ENCODE measurements at places on chromosomes 7 and 10.

GRCh38 chr7:41756650-41757182 is 53.8 kb upstream of the INHBA start:
- DNase-seq, result no peak

DNA sequence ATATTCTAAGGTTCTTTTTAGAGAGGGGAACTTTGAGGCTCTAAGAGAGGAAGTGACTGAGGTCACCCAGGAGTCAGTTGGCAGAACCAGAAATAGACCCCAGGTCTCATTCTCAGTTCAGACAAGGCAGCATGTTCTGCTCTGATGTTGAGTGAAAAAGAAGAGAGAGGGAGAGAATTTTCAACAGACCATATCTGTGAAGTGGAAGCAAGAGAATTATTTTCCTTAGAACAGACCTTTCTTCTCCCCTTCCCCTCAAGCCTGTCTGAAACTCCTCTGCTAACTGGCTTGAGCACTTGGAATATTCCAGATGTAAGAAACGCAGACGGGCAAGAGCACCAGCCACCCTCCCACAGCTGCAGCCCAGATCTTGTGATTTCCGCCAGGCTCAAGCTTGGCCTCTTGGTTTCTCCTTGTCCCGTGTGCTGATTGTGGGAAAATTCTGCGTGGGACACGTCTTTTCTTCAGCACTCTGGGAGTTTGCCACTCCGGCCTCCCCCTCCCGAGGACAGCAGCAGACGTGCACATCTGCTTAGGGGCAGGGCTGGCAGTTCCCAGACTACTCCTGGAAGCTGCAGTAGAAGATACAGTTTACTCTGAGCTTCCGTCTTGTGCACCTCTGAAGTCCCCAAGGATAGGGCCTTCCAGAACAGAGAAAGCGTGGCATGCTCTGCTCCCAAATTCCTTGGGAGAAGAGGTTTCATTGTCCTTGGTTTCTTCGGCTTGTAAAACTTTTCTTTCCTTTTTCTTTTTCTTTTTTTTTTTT is 22.7 kb upstream of the IKZF1 start:
- DNase-seq, result no peak

- no peak for DNase-seq
Observed at GRCh38 chr7:50681432-50682045, 101.2 kb downstream of the GRB10 start.

DNA sequence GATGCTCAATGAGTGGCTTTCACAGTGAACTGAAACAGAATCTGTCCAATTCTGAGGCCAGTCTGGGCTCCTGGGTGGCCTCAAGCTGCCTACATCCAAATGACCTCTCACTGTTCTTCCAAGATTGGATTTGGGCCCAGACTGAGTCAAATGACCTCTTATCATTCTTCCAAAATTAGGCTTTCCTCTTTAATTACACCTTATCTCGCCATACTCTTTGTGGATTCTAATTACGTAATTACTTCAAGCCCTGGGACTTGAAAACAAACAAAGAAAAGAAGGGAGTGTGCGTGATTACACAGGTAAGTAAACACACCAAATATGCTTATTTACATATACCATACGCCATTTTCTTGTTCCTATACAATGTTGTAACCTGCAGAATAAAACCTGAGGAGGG is 18.8 kb downstream of the SORBS1 start:
- no peak for DNase-seq

- DNase-seq, result no peak
Observed at GRCh38 chr7:42189535-42189934, 47.5 kb downstream of the GLI3 start.

GRCh38 chr7:44650242-44650641 is 43.8 kb downstream of the OGDH start:
- DNase-seq, result no peak

Measured in fibroblast of skin of left biceps (primary cell).